ENCODE measurements at places on chromosomes 11 and 22. TPM values are rescaled to one million over a fixed set of nuclear protein-coding genes. Genes with fewer than 3 reads are reported as not detected.

DNA sequence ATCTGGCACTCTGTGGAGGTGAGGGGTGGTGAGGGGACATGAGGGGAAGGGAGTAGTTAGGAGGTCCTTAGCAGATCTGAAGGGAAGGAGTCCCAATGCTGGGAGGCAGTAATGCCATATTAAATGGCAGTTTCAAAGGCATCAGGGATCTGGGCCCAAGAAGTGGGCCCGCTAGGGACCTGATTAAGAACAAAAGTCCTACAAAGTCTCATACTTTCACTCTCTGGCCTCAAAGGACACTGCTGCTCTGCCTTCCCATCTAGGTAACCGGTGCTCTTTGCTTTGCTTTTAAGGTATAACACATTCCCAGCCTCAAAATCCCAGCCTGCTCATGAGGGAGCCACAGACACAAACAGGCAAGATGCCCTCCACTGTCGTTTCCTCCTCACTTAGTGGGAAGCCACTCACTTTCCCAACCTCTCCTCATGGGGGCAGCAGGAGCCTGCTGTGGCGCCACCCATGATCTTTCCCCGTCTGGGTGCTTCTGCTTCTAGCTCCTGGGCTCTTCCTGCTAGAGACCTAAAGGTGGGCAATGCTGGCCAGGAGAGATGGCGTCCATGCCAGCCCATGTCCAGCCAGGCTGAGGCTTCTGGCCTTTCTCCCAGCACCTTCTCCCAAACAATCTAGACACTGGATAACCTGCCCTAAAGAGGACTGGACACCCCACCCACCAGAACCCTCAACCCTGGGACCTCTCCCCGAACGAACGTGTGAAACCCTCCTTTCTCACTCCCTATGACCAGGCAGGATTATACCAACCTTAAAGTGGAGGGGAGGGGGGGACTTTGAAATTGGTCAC is 68.3 kb downstream of the PLEKHA7 start:
- no peaks in the 10 kb centered on the region for H3K27me3 ChIP-seq
- H3K27ac ChIP-seq: peak overlapping the region; percentile 61
- DNase-seq: peak; percentile 66
- H3K4me1 ChIP-seq: no peaks in the 10 kb centered on the region

SPI1 gene
- total RNA-seq: 34.9 TPM

MED17 gene
- total RNA-seq: 47.0 TPM

GATD1 gene
- total RNA-seq: 17.4 TPM

GRCh38 chr11:114052160-114052559 is 7.4 kb upstream of the ZBTB16 start:
- no peaks in the 10 kb centered on the region for H3K27me3 ChIP-seq
- no peaks in the 10 kb centered on the region for H3K36me3 ChIP-seq
- peaks cover 6% of the 10 kb centered on the region for H3K4me1 ChIP-seq
- DNase-seq: peak; percentile 17
- no peak overlapping the region for H3K4me3 ChIP-seq

NDUFS3 gene
- 59.7 TPM for total RNA-seq

PHLDA2 gene
- 2.3 TPM for total RNA-seq

INS gene
- not detected for total RNA-seq

DNA sequence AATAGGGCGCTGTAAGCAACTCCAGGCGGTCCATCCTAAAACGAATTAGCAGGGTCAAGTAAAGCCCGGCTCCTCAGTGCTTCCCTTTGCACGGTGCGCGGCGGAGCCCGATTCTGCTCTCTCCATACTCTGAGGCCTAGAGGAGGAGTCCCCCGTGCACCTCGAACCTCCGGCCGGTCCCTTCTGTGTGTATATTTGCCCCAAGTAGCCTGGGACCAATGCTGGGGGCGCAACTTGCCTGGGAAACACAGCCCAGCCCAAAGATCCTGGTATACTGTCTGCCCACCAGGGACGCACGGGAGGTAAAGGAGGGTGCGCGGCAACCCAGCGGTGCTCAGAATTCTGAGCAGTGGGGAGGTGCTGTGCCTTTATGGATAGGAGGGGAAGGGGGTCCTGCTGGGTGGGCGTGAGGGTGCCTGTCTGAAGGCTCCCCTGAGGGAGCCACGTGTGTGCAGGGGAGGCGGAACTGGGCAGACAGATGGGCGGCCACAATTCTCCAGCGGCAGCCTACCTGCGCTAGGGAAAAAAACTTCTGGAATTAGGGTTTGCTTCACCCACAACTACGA is 4.8 kb upstream of the TBX1 start:
- H3K36me3 ChIP-seq: no peaks in the 10 kb centered on the region
- no peak overlapping the region for H3K27ac ChIP-seq
- DNase-seq: no peak
- peaks cover 9% of the 10 kb centered on the region for H3K27me3 ChIP-seq
- H3K4me3 ChIP-seq: peak overlapping the region; percentile 68

GRCh38 chr22:26865021-26865420 is 207.6 kb downstream of the MIAT start:
- H3K4me3 ChIP-seq: no peak overlapping the region
- H3K36me3 ChIP-seq: no peaks in the 10 kb centered on the region
- H3K27me3 ChIP-seq: no peaks in the 10 kb centered on the region
- H3K4me1 ChIP-seq: no peaks in the 10 kb centered on the region

DNA sequence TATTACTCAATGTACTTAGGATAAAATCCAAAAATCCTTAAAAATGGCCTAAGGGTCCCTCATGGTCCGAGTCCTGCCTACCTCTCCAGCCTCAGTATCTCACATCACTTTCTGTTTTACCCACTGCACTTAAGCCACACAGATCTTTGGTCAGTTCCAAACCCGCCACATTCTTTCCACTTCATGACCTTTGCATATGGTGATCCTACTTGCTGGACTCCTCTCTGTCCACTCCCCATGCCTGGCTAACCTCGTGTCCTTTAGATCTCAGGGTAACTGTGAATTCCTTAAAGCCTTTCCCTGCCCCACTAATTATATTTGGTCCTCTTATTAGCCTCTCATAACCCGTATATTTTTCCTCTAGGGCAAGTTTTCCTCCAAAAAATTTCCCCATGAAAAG is 1.2 kb downstream of the NUP160 start:
- no peak for DNase-seq
- H3K4me1 ChIP-seq: no peaks in the 10 kb centered on the region
- peak overlapping the region; percentile 95 for H3K4me3 ChIP-seq
- no peaks in the 10 kb centered on the region for H3K36me3 ChIP-seq
- H3K27ac ChIP-seq: peak overlapping the region; percentile 98

OVCH2 gene
- not detected for total RNA-seq

FAM83F gene
- total RNA-seq: 7.5 TPM

LRRC74B gene
- total RNA-seq: not detected

OR4A16 gene
- total RNA-seq: not detected

GRCh38 chr22:49957826-49958365 is 2.7 kb upstream of the PIM3 start:
- no peak for DNase-seq
- no peak overlapping the region for H3K27ac ChIP-seq
- no peaks in the 10 kb centered on the region for H3K27me3 ChIP-seq
- H3K36me3 ChIP-seq: no peaks in the 10 kb centered on the region

- no peak for DNase-seq
- H3K27me3 ChIP-seq: no peaks in the 10 kb centered on the region
- no peaks in the 10 kb centered on the region for H3K4me1 ChIP-seq
- no peaks in the 10 kb centered on the region for H3K36me3 ChIP-seq
- no peak overlapping the region for H3K27ac ChIP-seq
- H3K4me3 ChIP-seq: no peak overlapping the region
Measured at GRCh38 chr11:69402251-69402887, 79.1 kb upstream of the LINC01488 start.

PTPRCAP gene
- total RNA-seq: 8.0 TPM

GRCh38 chr11:101127197-101127698 is 2.4 kb downstream of the PGR start:
- peak overlapping the region; percentile 92 for H3K27ac ChIP-seq
- H3K4me1 ChIP-seq: no peaks in the 10 kb centered on the region
- no peaks in the 10 kb centered on the region for H3K36me3 ChIP-seq
- peak overlapping the region; percentile 56 for H3K4me3 ChIP-seq
- peaks cover 14% of the 10 kb centered on the region for H3K27me3 ChIP-seq

CASP12 gene
- total RNA-seq: 7.9 TPM

- H3K27ac ChIP-seq: no peak overlapping the region
- H3K4me1 ChIP-seq: no peaks in the 10 kb centered on the region
- DNase-seq: no peak
- H3K27me3 ChIP-seq: no peaks in the 10 kb centered on the region
- no peak overlapping the region for H3K4me3 ChIP-seq
Measured at GRCh38 chr22:17997456-17997855, 26.9 kb downstream of the MICAL3 start.

DNA sequence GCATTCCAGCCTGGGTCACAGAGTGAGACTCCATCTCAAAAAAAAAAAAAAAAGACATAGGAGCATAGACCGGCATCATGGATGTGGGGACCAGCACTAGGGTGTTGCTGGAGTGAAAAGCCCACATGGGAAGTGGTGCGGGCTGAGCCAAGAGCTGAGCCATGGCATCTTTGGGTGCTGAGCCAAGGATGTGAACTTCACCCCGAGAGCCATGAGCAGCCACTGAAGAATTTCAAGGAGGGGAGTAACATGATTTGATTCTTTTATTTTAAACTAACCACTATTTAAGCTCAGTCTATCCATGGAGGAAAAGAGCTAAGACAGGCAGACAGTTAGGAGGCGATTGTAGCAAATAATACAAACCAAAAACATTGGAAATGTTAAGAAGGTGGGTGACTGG is 57.4 kb downstream of the AHNAK start:
- no peak overlapping the region for H3K4me3 ChIP-seq
- no peak for DNase-seq
- H3K4me1 ChIP-seq: no peaks in the 10 kb centered on the region
- H3K27ac ChIP-seq: no peak overlapping the region
- H3K36me3 ChIP-seq: no peaks in the 10 kb centered on the region

CARD18 gene
- not detected for total RNA-seq

MPZL2 gene
- 70.7 TPM for total RNA-seq

GRCh38 chr11:119717839-119718534 is 11.0 kb downstream of the NECTIN1 start:
- H3K4me3 ChIP-seq: no peak overlapping the region
- H3K4me1 ChIP-seq: peaks cover 8% of the 10 kb centered on the region
- H3K27me3 ChIP-seq: no peaks in the 10 kb centered on the region
- DNase-seq: no peak
- no peak overlapping the region for H3K27ac ChIP-seq

TRIM49 gene
- total RNA-seq: not detected

DNA sequence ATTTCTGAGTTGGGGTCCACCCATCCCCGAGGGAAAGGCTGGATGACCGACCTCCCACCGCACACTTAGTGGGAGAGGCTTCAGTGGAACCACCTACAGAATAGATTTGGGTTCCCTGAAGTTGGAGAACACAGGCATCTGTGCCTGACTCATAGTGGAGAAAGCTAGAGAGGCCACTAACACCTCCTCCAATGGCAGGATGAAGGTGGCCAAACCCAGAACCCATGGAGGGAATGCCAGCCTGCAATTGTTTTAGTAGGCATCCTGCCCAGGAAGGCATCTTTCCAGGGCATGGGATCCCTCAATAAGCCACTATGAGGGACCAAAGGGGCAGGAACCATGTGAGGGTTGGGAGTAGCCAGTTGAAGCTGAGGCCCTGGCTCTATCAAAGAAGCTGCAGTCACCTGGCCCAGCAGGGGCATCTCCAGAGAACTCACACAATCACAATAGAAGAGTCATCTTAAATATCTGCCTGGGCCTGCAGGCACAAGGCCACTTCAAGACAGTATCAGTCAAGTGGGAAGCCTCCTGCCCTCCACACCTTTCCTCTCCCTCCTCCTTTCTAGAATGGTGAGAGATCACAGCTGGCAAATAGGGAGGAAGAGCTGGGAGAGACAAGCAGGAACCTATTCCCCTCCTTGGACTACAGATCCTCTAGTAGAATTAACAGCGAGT is 124.1 kb upstream of the CSNK2A3 start:
- no peak overlapping the region for H3K4me3 ChIP-seq
- no peak for DNase-seq
- no peaks in the 10 kb centered on the region for H3K27me3 ChIP-seq
- H3K27ac ChIP-seq: no peak overlapping the region
- H3K36me3 ChIP-seq: no peaks in the 10 kb centered on the region

DNA sequence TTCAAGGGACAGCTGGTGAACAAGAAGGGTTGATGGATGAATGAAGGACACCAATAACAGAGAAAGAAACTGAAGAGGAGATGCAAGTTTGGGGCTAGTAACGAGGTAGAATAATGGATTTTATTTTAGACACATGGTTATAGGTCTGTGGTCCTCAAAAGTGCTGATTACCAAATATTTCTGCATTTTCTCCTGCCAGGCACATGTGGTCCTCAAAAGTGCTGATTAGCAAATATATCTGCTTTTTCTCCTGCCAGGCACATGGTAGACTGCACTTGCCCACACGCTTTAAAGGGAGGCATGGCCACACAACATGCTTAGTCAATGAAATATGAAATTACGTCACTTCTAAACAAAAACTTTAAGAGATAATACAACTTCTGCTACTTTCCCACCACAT is 373.1 kb upstream of the SYN3 start:
- H3K4me3 ChIP-seq: no peak overlapping the region
- no peaks in the 10 kb centered on the region for H3K4me1 ChIP-seq
- H3K36me3 ChIP-seq: no peaks in the 10 kb centered on the region
- H3K27me3 ChIP-seq: no peaks in the 10 kb centered on the region
- DNase-seq: no peak

OSBPL5 gene
- total RNA-seq: 64.2 TPM

DNA sequence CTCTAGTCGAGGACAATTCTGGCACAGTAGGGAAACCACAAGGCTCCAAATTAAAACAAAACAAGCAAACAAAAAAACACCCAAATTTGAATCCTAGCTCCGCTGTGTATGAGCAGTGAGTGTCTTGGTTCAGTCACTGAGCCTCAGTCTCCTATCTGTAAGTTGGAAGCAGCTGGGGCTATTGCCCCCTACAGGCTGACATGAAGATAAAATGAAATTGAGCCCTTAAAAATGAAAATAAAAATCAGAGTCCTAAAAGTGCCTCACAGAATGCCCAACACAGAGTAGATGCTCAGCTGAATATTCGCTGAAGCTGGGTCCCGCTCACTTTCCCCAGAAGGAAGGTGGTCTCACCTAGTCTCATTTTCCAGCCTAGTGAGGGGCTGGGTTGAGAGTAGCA is 65.2 kb downstream of the PDE2A start:
- H3K4me1 ChIP-seq: no peaks in the 10 kb centered on the region
- no peak overlapping the region for H3K27ac ChIP-seq
- no peaks in the 10 kb centered on the region for H3K36me3 ChIP-seq
- H3K27me3 ChIP-seq: no peaks in the 10 kb centered on the region
- DNase-seq: no peak

DNA sequence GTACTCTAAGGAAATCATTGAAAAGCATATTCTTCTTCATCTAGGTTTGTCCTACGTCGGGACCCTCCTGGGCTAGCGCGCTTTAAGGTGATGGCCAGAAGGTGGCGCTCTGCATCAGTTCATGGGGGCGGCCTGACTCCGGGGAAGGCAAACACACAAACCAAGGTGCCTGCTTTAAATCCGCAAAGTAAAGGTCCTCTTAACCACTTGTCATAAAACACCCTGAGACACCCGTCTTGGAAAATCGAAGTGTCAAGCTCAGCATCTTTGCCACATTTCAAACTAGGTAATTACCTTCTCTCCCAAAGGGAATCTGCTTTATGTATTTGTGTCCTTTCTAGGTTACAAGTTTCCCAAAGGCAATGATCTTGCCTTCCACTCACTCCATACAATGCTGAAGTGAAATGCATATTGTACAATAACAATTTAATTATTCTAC is 33.9 kb downstream of the LMO2 start:
- no peak overlapping the region for H3K27ac ChIP-seq
- no peaks in the 10 kb centered on the region for H3K36me3 ChIP-seq
- no peaks in the 10 kb centered on the region for H3K4me1 ChIP-seq
- H3K27me3 ChIP-seq: no peaks in the 10 kb centered on the region
- no peak overlapping the region for H3K4me3 ChIP-seq
- peak; percentile 70 for DNase-seq

All from breast epithelium (tissue), 4 donors.